ENCODE measurements at places on chromosomes 7 and 10. TPM values are rescaled to one million over a fixed set of nuclear protein-coding genes. Genes with fewer than 3 reads are reported as not detected.
A peak's percentile ranks its signal among the peaks of the same experiment; 100 is the strongest.

DNA sequence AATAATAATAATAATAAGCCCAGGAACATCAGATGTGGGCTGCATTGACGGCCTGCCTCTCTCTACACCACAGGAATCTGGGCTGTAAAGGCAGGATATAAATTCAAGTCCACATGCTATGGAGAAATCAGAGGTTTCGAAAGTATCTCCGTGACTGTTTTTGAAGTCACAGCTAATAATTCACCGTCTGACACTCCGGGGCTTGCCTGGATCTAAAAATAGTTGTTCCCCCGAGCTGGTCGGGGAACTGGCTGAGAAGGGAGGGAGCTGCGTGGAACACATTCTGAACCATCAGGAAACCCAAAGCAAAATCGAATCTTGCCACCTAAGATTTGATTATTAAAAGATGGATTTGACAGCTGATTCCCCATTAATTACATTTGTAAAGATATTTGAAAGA, 35.4 kb downstream of the KLF6 start:
- no peak for DNase-seq

DNA sequence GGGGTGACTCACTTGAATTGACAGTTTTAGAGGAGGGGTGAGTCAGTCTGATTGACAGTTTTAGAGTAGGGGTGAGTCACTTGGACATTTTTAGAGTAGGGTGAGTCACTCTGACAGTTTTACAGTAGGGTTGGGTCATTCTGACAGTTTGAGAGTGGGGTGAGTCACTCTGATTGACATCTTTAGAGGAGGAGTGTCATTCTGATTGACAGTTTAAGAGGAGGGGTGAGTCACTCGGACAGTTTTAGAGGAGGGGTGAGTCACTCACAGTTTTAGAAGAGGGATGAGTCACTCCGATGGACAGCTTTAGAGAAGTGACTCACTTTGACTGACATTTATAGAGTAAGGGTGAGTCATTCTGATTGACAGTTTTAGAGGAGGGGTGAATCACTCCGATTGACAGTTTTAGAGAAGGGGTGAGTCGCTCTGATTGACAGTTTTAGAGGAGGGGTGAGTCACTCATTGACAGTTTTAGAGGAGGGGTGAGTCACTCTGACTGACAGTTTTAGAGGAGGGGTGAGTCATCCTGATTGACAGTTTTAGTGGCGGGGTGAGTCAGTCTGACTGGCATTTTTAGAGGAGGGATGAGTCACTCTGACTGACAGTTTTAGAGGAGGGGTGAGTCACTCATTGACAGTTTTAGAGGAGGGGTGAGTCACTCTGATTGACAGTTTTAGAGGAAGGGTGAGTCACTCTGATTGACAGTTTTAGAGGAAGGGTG, 595.9 kb downstream of the DNAJB6 start:
- no peak for DNase-seq

The TMEM184A gene
- 0.74 TPM for total RNA-seq

DNA sequence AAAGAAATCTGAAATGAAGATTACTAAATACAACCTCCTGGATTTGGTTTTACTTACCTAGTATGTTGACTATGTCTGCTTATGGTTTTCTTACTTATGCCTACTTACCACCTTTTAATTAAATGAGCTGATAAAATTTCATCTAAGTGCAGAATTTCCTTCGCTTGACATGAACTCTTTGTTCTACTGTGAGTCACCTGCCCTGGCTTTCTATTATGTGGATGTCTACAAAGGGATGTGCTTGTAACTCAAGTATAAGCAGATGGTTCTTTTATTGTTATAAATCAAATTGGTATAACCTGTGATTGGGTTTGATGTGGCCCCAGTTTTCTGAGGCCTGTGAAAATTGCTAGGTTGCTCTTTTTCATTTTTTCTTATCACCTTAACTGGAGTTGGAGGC, 389.1 kb upstream of the ANKRD30A start:
- DNase-seq, result no peak

DNA sequence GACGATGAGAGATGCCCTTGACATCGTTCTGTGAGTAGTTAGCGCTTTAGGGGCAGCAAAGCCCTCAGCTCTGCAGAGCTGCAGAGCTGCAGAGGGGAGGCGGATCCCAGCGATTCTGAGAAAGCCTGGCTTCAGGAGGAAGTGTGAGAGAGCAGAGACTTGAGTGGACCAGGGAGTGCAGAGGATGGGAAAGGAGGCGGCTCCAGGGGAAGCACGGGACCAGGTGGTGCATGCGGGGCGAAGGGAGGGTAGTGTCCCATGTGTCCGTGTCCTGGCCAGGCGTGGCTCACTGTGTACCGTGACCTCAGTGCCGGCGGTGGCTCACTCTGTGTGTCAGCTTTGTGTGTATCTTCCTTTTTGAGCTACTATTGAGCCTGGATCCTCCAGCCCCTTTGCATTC, 250.8 kb upstream of the PITRM1 start:
- no peak for DNase-seq

DNA sequence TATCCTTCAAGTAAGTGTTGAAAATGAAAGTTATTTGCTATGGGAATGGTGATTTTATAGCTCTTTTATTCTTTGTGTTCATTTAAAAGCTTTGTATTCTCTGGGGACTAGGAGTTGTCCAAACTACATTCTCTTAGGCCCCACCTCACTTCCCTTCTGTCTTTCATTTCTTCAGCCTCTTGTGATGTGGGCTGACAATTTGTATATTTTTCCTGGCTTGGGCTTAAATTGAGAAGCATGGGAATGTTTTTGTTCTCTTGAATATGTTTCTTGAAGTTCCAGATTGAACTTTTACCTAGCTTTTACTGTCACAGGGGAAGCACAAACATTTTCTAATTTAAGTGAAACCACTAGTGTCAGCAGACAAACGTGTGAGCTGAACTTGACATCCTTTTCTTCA, 27.9 kb downstream of the BBS9 start:
- no peak for DNase-seq

The PRF1 gene
- not detected for total RNA-seq

- no peak for DNase-seq
These were observed 65.9 kb downstream of the CLIP2 start for GRCh38 chr7:74355091-74355490.

DNA sequence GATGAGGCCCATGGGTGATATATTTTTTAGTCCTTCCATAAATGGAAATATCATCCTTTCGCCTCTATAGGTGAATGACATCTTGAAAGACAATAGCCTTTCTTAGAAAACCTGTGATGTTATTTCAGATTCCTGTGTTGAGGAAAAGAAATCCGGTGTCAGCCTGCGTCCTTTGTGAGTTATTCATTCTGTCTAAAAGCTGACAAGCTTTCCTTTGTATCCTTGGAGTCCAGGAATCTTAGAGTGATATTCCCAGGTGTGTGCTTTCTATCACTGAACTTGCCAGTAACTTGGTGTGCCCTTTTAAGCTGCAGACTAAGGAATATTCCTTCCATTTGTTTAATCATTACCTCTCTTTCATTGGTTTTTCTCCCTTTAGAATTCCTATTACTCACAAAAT, 41.0 kb downstream of the EVX1 start:
- no peak for DNase-seq

GRCh38 chr10:108582387-108582786, 1340.9 kb downstream of the XPNPEP1 start:
- DNase-seq, result no peak

DNA sequence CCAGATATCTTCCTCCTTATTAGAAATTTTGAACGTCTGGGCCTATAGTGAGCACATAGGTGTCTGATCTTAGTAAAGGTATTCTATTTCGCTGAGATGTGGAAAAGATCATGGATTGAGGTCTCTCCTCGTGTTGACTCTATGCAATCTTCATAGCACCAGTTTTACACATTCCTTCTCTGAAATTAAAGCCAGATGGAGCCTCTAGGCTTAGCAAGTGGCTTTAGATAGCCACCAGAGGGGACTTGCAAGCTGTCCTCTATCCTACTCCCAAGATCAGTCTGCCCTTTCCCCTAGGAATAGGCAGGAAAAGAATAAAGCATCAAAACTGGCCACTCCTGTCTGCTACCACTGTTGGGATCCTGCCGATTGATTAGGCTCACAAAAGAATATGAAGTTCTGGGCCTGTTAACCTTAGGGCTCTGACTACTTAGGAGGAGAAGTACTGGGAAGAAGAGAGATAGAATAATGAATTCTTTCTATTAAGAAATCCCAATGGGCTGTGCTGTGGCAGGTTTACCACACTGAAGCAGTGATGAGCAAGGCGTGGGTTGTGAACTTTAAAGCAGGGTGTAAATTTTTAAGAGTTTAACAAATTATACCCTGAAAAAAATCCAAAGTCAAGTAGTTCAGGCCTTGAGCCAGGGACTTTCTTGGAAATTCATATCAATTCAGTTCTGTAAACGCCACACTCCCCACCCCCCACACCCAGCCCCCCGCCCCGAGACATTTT, 2.2 kb upstream of the STRIP2 start:
- DNase-seq, result no peak

DNA sequence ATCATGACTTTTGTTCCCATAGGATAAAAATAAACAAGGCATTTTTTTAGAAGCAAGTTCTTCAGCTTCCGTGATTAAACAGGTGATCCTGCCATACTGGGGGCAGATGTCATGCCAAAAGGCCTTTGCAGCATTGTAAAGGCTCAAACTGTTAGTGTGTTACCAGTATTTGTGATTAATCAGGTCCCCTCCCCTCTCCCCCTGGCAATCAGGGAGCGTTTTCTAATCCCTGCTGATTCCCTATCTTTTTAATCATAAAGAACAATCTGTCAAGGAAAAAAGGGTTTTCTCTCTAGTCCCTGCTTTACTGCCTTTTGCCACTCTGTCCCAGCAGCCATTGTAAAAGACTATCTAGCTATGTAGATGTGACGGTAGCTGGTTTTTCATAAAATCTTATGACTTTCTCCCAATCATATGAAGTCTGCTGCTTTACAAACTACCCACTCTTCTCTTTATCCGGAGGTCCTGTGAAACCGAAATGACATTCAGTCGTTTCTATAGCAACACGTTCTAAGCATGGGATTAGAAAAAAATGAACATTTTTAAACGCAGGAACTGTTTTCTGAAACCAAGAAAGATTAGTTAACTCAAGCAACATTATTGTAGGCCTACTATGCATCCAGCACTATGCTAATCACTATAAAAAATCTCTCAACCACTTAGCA, 210.9 kb downstream of the RNLS start:
- no peak for DNase-seq

DNA sequence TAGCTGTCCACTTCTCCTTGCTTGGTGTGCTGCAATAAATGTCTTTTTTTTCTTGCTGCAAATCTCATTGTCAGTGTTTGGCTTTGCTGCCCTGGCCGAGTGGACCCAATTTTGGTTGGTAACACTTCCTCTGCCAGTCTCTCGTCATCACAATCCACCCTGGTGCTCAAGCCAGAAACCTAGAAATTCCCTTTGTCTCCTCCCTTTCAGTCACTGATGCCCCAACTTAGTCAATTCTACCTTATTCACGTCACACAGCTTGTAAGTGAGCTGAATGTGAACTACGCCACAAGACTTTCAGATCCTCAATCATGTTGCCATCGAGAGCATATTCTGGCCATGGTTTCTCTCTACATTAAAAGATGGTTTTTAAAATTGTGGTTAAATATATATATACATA, 13.0 kb upstream of the FRA10AC1 start:
- no peak for DNase-seq

The ZNF33A gene
- total RNA-seq, result 18.0 TPM

GRCh38 chr10:78913219-78914059, 155.3 kb upstream of the ZMIZ1 start:
- DNase-seq, result peak; percentile 90

DNA sequence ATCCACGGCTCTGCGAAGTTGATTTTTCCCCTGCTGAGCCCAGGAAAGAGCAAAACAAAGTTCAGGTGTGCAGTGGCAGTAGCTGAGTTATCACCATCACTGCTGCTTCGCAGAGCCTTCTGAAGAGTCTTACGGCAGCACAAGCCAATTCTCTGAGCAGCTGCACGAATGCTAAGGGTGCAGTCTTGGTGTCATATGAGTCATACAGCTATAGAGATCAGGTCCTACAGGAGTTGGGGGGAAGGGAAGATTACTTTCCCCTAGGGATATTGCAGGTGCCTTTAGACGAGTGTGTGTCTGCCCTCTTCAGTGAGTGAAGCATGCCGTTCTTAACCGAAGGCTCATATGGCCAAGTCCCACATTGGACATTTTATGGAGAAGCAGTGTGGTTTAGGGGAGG, 227.8 kb downstream of the CELF2 start:
- no peak for DNase-seq

DNA sequence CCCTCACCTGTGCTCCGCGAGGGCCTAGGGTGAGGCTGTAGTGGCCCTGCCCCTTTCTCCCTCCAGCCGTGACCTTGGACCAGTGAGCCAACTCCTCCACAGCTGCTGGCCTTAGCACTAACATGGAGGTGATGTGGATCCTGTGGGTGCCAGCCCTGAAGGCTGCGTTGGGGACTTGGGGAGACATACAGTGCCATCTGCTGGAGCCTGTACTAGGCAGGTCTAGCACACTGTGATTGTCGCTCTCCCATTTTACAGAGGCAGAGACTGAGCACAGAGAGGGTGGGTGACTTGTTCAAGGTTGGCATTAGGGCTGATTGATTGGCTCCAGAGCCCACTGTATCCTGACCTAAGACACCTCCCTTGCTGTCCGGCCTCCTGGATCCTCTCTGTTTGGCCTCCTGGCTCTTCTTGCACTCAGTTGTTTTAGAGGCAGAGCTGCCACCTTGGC, 37.6 kb downstream of the PRF1 start:
- DNase-seq, result no peak

GRCh38 chr10:78980354-78980753, 88.4 kb upstream of the ZMIZ1 start:
- no peak for DNase-seq

DNA sequence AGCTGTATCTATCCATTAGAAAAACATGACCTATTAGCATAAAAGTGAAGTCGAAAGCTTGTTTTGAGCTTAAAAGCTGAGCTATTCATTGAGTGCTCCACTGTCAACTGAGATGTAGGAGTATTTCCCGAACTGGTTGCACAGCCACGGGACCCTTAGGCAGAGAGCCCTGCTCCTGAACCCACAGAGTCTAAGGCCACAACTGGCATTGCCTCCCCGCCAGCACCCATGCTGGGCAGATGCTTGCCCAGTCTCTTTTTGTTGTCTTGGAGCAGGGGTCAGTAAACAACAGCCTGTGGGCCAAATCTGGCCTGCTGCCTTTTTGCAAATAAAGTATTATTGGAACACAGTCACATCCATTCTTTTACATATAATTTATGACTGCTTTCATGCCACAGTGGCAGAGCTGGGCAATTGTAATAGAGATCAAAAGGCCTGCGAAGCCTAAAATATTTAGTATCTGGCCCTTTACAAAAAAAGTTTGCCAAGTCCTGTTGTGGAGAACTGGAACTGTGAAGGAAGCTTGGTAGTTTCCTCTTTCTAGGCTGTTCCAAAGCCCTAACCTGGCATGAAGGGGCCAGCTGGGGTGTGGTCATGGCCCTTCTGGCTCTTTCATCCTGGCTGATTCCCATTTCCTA, 58.4 kb upstream of the WAPL start:
- no peak for DNase-seq

The DOCK4 gene
- total RNA-seq, result 16.1 TPM

The CDNF gene
- 0.28 TPM for total RNA-seq

- no peak for DNase-seq
These were observed 110.5 kb downstream of the IPMK start for GRCh38 chr10:58157076-58157766.

The STOX1 gene
- total RNA-seq, result 2.4 TPM

- DNase-seq, result peak; percentile 64
These were observed 8.0 kb downstream of the CALHM3 start for GRCh38 chr10:103470761-103471653.

The ZPBP gene
- not detected for total RNA-seq

- peak; percentile 54 for DNase-seq
These were observed 91.8 kb downstream of the CREM start for GRCh38 chr10:35218339-35218955.

All from H7 (cell line).